ENCODE measurements at places on chromosomes 11 and 22.

GRCh38 chr11:73331138-73331916, 23.3 kb downstream of the ARHGEF17 start:
- DNase-seq: no peak
- H3K4me1 ChIP-seq: peaks cover 10% of the 10 kb centered on the region
- H3K27ac ChIP-seq: no peak overlapping the region
- H3K27me3 ChIP-seq: peaks cover 28% of the 10 kb centered on the region
- H3K4me3 ChIP-seq: peak overlapping the region; percentile 25

DNA sequence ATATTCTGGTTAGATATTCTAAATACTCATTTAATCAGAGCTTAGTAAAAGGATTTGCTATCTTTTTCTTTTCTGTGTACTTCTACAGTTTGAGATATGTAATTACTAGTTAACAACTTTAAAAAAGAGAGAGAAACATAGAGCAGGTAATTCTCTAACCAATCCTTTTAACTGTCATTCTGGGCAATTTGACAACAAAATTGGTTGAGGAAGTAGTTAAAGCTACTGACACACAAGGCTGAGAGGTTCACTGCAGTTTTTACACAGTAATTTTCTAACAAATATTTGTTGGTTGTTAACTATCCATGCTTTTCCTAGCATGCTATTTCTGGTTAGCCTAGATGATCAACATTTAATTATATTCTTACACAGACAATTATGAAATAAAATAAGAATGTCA, 3.6 kb downstream of the SOX6 start:
- peaks cover 4% of the 10 kb centered on the region for H3K4me1 ChIP-seq
- H3K27me3 ChIP-seq: no peaks in the 10 kb centered on the region
- no peak overlapping the region for H3K4me3 ChIP-seq
- no peak for DNase-seq
- H3K36me3 ChIP-seq: no peaks in the 10 kb centered on the region

DNA sequence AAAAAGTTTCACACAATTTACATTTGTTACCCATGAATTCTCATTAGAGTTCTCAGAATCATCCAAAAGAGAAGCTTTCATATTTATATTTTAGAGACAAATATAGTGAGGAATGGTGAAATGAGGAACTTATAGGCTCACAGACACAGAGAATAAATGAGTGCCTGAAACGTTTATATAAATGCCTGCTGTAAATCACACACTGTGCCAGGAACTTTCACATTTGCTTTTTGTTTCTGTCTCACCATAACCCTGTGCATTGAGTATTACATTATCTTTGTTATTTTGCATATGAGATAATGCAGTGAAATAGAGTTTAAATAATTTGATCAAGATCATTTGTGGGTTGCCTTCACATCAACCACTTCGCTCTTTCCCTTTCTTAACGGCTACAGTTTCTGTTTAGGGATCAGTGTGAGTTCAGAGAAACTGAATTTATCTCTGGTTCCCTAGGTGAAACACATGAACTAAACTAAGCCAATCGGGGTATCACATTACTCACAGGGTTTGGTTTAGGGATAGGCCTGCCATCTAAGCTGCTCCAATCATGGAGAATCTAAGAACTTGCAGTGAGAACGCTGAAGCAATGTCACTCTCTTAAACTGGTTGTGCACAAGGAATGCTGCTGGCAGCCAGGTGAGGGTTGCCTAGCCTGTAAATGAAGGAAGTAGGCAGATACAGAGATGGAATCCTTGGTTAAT, 1339.2 kb upstream of the TENM4 start:
- H3K27ac ChIP-seq: no peak overlapping the region
- peaks cover 2% of the 10 kb centered on the region for H3K4me1 ChIP-seq
- DNase-seq: no peak

DNA sequence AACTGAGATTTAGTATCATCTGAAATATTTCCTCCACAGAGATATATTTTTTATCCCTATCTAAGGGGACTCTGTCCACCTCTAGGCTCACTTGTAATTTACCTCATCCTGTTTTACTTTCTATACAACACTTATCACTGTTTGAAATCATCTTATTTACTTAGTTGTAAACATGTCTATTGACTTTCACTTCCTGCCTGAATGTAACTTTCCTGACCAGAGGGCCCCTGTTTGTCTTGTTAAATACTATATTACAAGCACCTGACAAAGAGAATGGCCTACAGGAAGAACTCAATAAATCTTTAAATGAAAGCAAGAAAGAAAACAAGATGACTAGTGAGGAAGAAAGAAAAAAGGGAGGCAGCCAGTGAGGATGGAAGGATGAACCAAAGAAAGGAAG, 1727.5 kb downstream of the LRRC4C start:
- DNase-seq: no peak
- H3K4me3 ChIP-seq: no peak overlapping the region
- H3K27me3 ChIP-seq: no peaks in the 10 kb centered on the region
- no peak overlapping the region for H3K27ac ChIP-seq
- H3K36me3 ChIP-seq: no peaks in the 10 kb centered on the region

DNA sequence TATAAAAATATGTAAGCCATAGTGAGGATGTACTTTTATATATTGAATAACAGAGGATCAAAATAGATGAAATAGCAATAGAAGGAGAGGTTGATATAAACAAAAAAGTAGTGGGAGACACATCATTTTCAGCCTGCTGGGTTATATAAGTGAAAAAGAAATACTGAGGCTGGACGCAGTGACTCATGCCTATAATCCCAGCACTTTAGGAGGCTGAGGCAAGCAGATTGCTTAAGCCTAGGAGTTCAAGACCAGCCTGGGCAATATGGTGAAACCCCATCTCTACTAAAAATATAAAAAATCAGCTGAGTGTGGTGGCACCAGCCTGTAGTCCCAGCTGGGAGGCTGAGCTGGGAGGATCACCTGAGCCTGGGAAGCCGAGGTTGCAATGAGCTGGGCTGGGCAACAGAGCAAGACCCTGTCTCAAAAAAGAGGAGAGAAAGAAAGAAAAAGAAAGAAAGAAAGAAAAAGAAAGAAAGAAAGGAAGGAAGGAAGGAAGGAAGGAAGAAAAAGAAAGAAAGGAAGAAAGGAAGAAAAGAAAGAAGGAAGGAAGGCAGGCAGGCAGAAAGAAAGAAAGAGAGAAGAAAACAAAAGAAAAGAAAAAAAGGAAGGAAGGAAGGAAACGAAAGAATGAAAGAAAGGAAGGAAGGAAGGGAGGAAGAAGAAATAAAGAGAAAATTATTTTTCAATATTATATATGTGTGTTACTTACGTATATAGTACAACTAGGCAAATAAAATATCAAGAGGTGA, 7.0 kb upstream of the P2RY2 start:
- H3K4me1 ChIP-seq: no peaks in the 10 kb centered on the region
- no peak overlapping the region for H3K27ac ChIP-seq
- H3K36me3 ChIP-seq: no peaks in the 10 kb centered on the region
- no peak overlapping the region for H3K4me3 ChIP-seq

DNA sequence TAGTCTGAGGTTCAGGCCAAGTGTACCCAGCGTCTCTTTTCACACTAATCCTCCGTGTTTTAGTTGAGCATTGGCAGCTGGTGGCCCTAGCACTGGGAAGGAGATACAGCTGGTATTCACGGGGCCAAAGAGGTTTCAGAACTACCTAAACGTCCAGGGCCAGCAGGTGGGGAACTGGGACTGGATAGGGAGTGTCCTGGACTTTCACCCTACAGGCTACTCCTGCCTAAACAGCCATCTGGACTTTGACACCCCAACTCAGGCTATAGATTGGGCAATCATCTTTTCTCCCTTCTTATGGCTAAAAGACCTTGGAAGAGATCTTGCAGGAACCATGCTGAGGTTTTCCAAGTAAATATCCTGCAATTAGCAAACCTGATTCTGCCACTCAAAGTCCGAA, 2.8 kb downstream of the SPON1 start:
- no peak overlapping the region for H3K27ac ChIP-seq
- H3K36me3 ChIP-seq: no peaks in the 10 kb centered on the region
- H3K4me1 ChIP-seq: peaks cover 25% of the 10 kb centered on the region
- H3K27me3 ChIP-seq: peaks cover 61% of the 10 kb centered on the region

- no peak overlapping the region for H3K27ac ChIP-seq
- DNase-seq: no peak
- no peaks in the 10 kb centered on the region for H3K27me3 ChIP-seq
- H3K4me1 ChIP-seq: peaks cover 2% of the 10 kb centered on the region
Measured at GRCh38 chr11:130897262-130898182, 18.8 kb downstream of the SNX19 start.

DNA sequence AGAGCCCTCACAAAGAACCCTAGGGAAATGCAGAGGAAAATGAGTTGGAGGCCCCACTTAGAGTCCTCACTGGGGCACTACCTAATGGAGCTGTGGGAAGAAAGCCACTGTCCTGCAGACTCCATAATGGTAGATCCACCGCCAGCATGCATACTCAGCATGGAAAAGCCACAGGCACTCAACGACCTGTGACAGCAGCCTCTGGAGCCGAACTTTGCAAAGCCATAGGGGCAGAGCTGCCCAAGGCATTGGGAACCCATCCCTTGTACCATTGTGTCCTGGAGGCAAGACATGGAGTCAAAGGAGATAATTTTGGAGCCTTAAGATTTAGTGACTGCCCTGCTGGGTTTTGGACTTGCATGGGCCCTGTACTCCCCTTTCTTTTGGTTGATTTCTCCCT, 18.8 kb downstream of the BBOX1 start:
- H3K27me3 ChIP-seq: no peaks in the 10 kb centered on the region
- H3K4me3 ChIP-seq: no peak overlapping the region
- no peak for DNase-seq
- H3K36me3 ChIP-seq: no peaks in the 10 kb centered on the region
- H3K27ac ChIP-seq: no peak overlapping the region
- H3K4me1 ChIP-seq: no peaks in the 10 kb centered on the region

DNA sequence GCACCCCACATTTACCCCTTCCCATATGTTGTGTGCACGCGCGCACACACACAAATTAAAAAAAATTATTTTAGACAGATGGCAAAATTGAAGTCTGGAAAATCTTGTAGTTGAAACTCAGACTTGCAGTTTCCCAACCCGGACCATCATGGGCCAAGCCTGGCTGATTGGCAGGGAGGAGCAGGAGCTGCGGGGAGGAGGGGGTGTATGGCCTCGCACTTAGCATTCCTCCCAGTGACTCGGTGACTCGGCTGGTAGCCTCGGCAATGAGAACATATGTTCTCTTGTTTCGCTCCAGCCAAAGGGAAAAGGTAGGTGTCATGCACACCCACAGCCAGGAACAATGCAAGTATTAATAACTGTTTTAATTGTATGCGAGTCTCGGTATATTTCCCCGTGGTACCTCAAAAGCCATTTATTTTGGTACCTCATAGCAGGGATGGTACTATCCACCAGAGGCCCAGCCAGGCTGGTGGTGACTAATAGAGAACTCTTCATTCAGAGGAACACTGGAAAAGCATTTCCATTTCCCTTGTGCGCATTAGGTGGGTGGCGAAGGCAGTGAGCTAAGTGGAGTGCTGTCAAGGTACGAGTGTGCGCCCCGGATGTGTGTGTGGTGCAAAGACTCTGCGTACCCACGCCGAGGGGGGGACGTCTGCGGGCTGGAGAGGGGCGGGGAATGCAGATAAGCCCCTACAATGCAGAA, 92.5 kb downstream of the DSCAML1 start:
- H3K27me3 ChIP-seq: no peaks in the 10 kb centered on the region
- no peaks in the 10 kb centered on the region for H3K36me3 ChIP-seq

DNA sequence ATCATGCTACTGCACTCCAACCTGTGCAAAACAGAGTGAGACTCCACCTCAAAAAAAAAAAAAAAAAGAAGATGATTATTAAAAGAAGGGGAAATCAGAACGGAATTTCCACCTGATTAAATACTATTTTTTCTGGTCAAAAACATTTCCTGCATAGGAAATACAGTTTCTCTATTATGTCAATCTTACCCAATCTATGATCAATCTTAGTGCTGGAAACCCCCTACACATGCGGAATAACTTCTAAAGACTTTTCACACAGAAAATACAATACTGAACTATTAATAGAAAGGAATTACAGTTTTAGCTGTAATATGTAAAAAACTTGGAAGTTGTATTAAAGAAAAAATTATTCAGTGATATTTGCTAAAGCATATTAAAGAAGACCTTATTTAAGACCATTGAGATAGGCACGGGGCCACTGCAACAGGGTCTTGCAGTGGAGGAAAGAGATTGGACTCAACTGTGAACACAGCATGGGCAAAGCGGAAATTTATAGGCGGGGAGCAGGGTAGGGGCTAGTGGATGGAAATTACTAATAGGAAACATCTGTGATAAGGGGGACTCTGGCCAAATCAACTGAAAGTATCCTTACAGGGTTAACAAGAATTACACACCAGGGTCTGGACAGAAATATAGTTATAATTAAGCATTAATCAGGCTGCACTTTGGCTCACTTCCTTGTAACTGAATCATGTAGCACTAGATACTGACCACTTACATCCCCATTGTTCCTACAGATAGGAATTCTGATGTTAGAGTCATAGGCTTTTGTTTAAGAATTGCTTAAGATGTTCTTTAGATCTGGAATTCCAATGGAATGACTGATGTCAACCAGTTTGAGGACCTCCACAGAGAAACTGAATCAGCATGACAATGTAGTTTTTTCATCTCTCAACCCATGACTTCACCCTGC, 411.5 kb upstream of the DDI1 start:
- no peaks in the 10 kb centered on the region for H3K27me3 ChIP-seq
- no peak overlapping the region for H3K4me3 ChIP-seq
- no peaks in the 10 kb centered on the region for H3K36me3 ChIP-seq
- DNase-seq: no peak
- no peak overlapping the region for H3K27ac ChIP-seq

- no peaks in the 10 kb centered on the region for H3K27me3 ChIP-seq
- H3K36me3 ChIP-seq: peaks cover 23% of the 10 kb centered on the region
- H3K27ac ChIP-seq: peak overlapping the region; percentile 73
- peak overlapping the region; percentile 65 for H3K4me3 ChIP-seq
- no peak for DNase-seq
Measured at GRCh38 chr22:41682033-41682807, 6.4 kb downstream of the SNU13 start.

DNA sequence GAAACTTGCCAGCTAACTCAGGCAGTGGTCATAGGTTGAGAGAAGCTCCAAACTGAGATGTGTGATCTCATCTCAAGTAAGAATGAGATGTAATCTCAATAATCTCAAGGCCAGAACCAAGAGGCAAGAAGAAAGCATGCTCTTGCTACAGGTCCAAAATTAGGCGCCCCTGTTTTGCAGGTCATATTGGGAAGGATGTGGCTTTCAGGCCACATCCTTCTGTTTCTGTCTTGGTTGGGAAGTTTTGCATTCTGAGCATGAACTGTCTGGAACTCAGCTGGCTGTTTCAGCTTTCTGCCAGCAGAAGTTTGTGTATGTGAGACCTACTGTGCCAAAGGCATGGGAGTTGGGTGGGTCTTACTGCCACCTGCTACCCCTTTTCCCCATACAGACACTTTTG, 67.5 kb upstream of the MS4A8 start:
- no peaks in the 10 kb centered on the region for H3K4me1 ChIP-seq
- H3K4me3 ChIP-seq: no peak overlapping the region
- H3K27me3 ChIP-seq: no peaks in the 10 kb centered on the region
- no peaks in the 10 kb centered on the region for H3K36me3 ChIP-seq
- no peak for DNase-seq
- H3K27ac ChIP-seq: no peak overlapping the region

- H3K4me1 ChIP-seq: no peaks in the 10 kb centered on the region
- no peaks in the 10 kb centered on the region for H3K36me3 ChIP-seq
- no peak overlapping the region for H3K27ac ChIP-seq
- H3K27me3 ChIP-seq: no peaks in the 10 kb centered on the region
- DNase-seq: no peak
Measured at GRCh38 chr11:66933531-66933930, 24.7 kb downstream of the PC start.

GRCh38 chr22:48496987-48497650, 1330.6 kb downstream of the BRD1 start:
- H3K36me3 ChIP-seq: no peaks in the 10 kb centered on the region
- no peak for DNase-seq
- H3K4me3 ChIP-seq: no peak overlapping the region
- peaks cover 32% of the 10 kb centered on the region for H3K4me1 ChIP-seq
